Stimulated activated CD4-positive, alpha-beta T cell treated with anti-CD3 and anti-CD28 coated beads, Interleukin-1b, Interleukin-23, amount 100 ng/mL, for 4 hours (primary cell): ENCODE measurements at places on chromosomes 6 and 20.

- no peak for DNase-seq
These were observed 1.1 kb upstream of the FAXC start for GRCh38 chr6:99350573-99350972.

GRCh38 chr6:138499303-138500018 is at the start of gene NHSL1:
NHSL1 (minus strand) TSS chr6:138499494; CDS start chr6:138499290, 204 bp downstream.
- DNase-seq, result no peak

DNA sequence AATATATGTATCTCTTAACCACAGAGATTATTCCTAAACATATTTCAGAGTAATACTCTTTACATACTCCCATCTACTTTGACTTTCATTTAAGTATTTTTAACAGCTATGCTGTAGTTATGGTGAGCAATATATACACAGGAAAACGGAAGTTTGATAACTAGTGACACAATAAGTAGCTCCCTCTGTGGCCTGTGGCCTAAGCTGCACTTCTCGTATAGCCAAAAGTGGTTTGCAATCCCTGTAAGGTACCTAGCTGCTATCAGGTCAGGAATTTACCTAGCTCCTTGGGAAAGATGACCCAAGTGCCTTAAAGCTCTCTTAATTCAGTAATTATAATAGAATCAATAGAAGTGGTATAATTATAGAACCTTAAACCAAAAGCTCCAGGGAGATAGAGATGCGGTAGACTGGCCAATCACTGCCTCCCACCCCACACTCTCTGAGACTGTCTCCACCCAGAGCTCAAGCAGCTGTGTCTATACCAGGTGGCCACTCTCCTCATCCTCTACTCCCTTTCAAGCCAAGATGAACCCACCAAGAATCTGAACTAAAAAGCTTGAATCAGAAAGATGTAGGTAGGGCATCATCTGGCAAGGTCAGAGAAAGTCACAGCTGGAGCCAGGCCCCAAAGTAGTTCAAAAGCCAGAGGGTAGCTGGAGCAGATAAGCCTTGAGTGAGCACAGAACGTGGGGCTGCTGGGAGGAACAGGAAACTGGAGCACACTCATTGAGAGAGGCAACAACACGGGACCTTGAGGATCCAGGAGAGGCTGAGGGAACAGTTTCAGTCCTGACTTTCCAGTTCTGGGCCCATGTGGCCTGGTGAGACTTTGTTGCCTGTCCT is 84.9 kb upstream of the ASF1A start:
- no peak for DNase-seq

GRCh38 chr6:106056746-106057390 is 29.3 kb upstream of the PRDM1 start:
- no peak for DNase-seq

- DNase-seq, result no peak
These were observed 115.2 kb upstream of the GLP1R start for GRCh38 chr6:38933426-38933825.

- no peak for DNase-seq
These were observed 113.6 kb downstream of the RFX6 start for GRCh38 chr6:116990679-116991078.

DNA sequence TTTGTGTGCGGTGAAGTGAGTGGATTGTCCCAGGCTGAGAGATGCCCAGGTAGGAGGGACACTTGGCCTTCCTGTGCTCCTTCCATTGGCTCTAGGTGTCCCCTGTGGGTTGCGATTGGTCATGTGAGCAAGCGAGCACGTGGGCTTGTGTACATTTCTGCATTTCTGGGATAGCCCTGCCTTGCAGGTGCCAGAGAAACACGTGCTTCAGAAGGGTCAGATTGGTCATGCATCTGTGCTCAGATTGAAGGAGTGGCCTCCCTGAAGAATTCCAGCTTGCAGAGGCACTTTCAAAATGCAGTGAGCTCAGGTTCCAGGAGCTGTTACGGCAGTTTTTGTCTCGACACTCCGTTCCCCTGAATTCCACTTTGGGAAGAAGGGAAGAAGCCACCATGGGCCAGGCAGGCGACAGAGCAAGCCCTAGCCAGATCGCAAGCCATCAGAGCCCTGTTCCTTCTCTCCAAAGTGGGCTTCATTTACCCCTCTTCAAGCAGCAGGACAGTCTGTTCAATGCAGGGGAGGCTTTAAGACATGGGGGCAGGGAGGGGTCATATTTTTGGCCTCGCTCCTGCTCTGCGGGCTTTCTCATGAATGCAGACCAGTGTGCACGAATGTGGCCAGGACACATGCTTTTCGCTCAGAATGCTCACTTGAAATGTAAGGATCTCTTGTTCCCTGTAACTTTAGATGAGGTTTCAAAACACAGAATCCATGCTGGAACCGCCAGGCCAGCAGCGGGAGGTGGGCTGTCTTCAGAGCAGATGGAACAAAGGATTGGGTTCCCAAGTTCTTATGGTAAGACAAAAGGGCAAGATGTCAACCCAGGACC is 78.6 kb upstream of the AKAP12 start:
- no peak for DNase-seq

- DNase-seq, result no peak
These were observed 48.0 kb downstream of the ADTRP start for GRCh38 chr6:11730641-11731040.
